ENCODE measurements at places on chromosomes 3 and 15.

DNA sequence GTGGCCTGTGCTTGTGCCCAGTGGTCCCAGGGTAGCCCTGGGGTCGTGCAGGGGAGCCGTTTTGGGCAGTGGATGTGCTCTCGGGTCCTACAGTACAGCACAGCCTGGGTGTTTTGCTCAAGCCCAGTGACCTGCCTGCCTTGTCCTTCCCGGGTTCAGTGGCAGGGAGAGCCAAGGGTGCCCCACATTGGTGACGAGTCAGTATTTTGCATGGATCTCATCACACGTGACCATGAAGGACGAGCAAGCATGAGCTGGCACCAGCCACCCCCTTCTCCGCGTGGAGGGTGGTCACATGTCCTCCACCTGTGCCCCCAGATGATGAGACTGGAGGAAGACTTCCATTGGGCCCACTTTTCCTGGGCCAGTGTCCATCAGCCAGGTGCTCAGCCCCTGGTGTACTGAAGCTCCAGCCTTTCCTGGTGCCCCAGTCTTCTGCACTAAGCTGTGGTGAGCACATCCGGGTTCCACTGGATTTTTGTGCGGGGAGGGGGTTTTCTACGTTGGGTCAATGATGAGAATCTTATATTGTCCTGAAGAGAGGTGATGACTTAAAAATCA lies 197.5 kb downstream of the UBE3A start:
- no peak for DNase-seq

- DNase-seq, result no peak
Observed at GRCh38 chr3:35519936-35520335, 119.4 kb upstream of the ARPP21 start.

DNA sequence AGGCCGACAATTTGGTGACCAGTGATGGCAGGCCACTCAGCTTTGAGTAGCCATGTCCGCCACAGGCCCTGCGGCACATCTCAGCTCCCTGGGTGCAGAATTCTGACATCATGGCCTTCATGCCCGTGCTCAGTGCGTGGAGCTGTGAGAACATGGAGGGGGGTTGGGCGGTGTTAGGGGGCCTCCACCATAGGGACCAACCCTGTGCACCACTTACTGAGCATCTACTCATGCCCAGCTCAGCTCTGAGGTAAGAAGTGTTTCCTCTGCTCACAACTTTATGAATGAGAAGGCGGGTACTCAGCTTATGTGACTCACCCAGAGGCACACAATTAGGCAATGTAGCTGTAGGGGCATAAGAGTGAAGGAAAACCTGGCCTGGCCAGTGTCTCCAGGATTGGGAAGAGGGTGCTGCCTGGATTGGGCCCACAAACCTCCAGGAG lies 10.5 kb downstream of the ACOX2 start:
- no peak for DNase-seq

- DNase-seq, result no peak
Observed at GRCh38 chr15:83697716-83698115, 43.8 kb downstream of the ADAMTSL3 start.

GRCh38 chr3:89571298-89571697 lies 463.9 kb downstream of the EPHA3 start:
- DNase-seq, result no peak

DNA sequence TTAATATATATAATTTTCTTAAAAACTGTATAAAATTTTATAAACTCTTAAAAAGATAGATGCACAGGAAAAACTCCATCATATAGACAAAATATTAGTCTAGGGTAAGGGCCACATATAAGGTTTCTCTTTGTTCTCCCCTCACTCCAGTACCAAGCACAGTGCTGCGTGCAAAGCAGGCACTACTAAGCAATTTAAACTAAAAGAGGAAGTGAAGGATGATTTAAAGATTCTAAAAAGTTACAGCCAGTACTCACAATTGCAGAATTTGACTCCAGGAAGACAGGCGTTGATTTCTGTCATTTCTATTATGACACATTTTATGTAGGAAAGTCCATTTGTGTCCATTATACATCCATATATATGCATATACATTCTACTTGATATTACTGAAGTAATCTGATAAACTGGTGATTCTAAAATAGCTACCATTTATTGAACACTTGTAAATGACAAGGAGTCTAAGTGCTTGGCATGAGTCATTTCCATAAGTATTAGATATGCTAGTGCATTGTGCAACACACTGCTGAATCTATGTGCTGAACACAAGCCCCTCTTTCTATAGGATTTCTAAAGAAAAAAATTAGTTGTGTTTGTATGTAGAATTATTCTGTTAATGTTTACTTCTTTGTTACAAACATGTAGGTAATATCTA lies 785.5 kb upstream of the ARRDC4 start:
- no peak for DNase-seq

DNA sequence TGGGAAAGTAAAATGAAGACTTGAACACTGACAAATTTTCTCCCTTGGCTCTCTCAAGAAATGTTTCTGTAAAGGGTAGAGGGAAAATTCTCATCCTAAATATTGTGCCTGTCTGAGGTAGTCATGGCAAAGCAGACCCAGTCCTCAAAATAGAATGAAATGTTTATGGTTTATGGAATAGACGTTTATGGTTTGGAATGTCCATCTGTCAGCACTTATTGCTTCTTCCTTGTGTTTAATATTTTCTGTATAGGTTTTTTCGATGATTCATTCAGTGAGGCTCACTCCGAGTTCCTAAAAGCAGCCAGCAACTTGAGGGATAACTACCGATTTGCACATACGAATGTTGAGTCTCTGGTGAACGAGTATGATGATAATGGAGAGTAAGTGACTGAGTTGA lies 13.9 kb downstream of the ELL3 start:
- no peak for DNase-seq

GRCh38 chr15:99473981-99474906 lies 91.5 kb upstream of the MEF2A start:
- no peak for DNase-seq

- no peak for DNase-seq
Observed at GRCh38 chr15:85726454-85726853, 68.3 kb downstream of the KLHL25 start.

- peak; percentile 21 for DNase-seq
Observed at GRCh38 chr3:151120409-151120808, 34.9 kb downstream of the MED12L start.

DNA sequence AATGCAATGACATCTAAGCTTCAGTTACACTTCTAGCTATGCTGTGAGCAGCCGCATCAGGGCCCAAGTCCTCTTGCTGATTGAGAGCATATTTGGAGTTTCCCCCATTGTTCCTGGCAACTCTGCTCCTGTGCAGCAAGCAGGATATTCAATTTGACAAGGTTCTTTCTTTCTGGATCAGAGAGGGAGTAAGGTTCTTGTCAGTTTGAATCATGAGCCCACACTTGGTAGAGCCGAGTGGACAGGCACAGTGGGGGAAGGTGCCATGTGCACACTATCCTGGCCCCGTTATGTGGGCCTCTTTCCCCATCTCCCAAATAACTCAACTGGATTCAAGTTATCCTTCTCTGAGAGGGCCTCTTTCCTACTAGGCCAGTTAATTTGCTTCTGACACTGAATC lies 385.4 kb downstream of the ZIC1 start:
- DNase-seq, result no peak

- DNase-seq, result no peak
Observed at GRCh38 chr15:69689133-69689532, 236.5 kb downstream of the RPLP1 start.

- no peak for DNase-seq
Observed at GRCh38 chr3:103909395-103909794, 1457.3 kb upstream of the ALCAM start.
